CD8-positive, alpha-beta memory T cell (primary cell): ENCODE measurements at places on chromosomes 3 and 15. TPM values are rescaled to one million over a fixed set of nuclear protein-coding genes. Genes with fewer than 3 reads are reported as not detected.

The LSM3 gene
- 26.6 TPM for total RNA-seq

The MAP3K13 gene
- 14.1 TPM for total RNA-seq

The C3orf22 gene
- not detected for total RNA-seq

The TMCO5A gene
- total RNA-seq: not detected

The MRPL3 gene
- total RNA-seq: 213 TPM

DNA sequence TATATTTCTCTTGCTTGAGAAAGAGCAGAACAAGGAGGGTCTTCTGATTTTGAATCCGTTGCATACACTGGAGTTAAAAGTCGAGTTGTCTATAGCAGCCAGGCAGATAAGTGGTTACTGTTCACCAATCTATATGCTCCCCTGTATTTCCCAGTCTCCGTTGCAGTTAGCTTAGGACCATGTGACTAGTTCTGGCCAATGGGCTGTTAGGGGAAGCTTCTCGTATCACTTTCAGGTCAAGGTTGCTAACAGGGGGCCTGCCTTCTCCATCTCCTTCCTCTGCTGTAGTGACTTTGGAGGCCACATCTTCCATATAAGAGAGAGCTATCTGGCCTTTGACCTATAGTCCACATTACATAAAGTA lies 188.5 kb upstream of the KBTBD8 start:
- no peak for DNase-seq

DNA sequence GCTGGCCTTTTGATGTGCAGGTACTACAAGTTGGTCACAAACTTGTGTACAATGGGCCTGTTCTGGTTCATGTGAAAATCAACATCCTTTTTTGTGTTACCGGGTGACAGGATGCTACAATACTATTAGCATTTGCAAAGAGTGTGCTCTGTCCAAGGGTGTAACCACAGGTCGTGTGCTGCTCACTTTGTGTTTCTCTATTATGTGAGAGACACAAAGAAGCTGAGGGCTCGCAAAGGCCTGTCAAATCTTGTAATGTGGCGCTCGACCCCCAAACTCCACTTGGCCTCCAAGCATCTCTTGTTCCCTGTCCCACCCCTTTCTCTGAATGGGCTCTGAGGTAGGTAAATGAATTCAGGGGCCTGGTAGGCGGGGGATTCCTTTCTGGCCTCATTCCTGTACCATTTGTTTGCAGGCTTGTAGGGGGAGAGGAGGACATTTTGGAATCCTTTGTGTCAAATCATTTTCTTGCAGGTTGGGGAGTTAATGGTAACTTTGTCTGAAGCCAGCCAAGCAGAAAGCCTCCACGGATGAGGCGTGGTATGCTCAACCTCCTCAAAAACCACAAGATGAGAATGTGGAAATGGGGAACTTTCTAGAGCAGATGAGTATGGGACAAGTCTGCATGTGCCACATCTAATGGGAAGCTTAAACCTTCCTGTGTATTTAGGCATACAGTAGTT lies 109.1 kb downstream of the OPA1 start:
- no peak for DNase-seq

GRCh38 chr15:58498821-58499580 lies 67.2 kb downstream of the LIPC start:
- no peak for DNase-seq

GRCh38 chr3:63228677-63229076 lies 49.4 kb upstream of the SYNPR start:
- DNase-seq: no peak

GRCh38 chr15:98612490-98613110 lies 35.7 kb upstream of the IGF1R start:
- DNase-seq: no peak

GRCh38 chr15:67746022-67746421 lies 79.3 kb upstream of the SKOR1 start:
- no peak for DNase-seq

DNA sequence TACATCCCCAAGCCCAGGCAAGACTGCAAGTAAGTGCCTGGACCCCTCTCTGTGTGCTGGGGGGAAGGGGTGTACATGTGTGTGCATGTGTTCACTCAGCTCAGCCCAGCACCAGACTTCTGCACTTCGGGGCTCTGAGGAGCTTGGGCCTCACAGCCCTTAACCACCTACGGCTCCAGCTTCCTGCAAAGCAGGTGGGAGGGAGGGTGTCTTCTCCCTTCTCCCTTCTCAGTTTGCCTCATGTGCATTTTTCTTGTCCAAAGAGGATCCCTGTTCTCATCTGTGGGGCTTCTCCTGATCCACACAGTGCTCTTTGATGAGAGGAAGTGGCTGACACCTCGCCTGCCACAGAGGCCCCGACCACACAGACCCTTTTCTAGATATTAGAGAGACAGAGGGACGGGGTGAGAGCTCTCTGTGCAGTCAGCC lies 69.3 kb downstream of the MESD start:
- DNase-seq: no peak

GRCh38 chr3:129238945-129239705 lies 10.3 kb upstream of the COPG1 start:
- DNase-seq: no peak

GRCh38 chr3:128734523-128735189 lies 8.7 kb downstream of the RAB7A start:
- DNase-seq: no peak

- no peak for DNase-seq
Observed at GRCh38 chr15:26891448-26892181, 24.8 kb downstream of the GABRA5 start.

GRCh38 chr15:44311136-44311535 lies 22.6 kb downstream of the GOLM2 start:
- DNase-seq: no peak

DNA sequence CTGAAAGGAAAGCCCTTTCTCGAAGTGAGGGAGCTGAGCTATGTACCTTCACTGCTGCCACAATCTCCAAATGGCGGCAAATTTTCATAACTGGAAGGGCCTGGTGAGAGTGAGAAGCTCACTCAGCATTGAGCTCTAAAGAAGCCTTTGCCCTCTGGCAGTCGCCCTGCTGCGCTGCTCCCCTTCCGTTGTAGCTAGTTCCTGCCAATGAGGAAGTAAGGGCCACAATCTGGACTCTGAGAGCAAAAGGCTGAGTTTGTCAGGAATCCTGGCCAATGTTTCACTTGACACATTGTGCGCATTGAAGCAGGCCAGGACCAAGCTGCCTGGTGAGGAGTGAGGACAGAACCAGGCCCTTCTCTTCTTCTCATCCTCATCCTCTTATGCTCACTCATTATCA lies 579.5 kb downstream of the PDCD6IP start:
- DNase-seq: no peak

- DNase-seq: no peak
Observed at GRCh38 chr3:120526011-120526870, 69.9 kb upstream of the NDUFB4 start.

DNA sequence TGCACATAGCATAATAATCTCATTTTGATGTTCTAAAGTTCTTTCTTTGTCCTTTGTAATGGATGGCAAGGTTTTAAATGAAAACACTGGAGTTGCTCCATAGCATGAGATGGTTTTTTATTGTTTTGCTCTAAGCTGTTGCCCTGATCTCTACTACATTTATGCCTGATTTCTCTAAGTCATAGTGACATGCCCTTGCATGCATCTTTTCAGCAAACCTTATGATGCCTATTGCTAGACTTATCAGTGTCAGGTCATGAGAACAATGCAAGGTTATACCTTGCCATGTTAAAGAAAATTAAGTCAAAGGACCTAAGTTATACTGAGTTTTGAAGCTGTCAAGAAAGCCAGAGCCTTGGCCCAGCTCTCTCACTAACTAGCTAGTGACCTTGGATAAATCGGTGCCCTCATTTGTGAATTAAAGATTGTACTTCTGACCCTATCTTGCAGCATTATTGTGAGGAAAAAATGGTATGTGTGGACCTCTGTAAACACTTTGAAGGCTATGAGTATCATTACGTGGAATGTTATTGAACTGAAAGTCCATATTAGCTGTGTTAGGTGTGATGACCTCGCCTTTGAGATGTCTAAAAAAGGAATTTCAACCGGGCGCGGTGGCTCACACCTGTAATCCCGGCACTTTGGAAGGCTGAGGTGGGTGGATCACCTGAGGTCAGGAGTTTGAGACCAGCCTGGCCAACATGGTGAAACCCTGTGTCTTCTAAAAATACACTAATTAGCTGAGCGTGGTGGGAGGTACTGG lies 256.4 kb upstream of the UBE2E1 start:
- DNase-seq: no peak

GRCh38 chr15:27889258-27889657 lies 209.9 kb downstream of the OCA2 start:
- DNase-seq: no peak

- DNase-seq: no peak
Observed at GRCh38 chr15:44598892-44599291, 61.9 kb downstream of the EIF3J start.

- no peak for DNase-seq
Observed at GRCh38 chr3:30305021-30305420, 301.4 kb upstream of the TGFBR2 start.
